ENCODE measurements at places on chromosomes 3 and 15.

DNA sequence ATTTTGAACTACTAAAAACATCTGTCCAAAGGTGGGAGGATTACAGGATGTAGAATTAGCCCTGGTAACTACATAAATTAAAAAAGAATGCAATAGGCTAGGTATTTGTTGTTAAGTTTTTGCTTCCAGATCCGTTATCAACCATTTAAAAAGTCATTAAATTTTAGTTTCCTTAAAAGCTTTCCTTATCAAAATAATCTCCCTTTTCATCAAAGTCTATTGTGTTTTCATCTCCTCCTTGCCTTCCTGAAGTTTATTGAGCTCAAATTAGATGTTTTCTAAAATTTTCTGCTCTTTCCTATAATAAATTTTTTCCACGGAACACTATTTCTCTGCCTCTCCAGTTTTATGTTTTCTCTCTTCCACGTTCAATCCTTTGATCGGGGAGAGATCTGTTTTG lies 108.6 kb downstream of the MEX3B start:
- DNase-seq: no peak

- no peak for DNase-seq
Observed at GRCh38 chr3:119628390-119628789, 30.7 kb downstream of the PLA1A start.

- DNase-seq: no peak
Observed at GRCh38 chr15:35663956-35664355, 118.0 kb upstream of the DPH6 start.

GRCh38 chr15:52180196-52180835 lies 10.9 kb downstream of the GNB5 start:
- DNase-seq: peak; percentile 29

- DNase-seq: no peak
Observed at GRCh38 chr3:158111861-158112260, 2.0 kb downstream of the RSRC1 start.

GRCh38 chr3:8301977-8302735 lies 199.5 kb upstream of the LMCD1 start:
- DNase-seq: no peak

DNA sequence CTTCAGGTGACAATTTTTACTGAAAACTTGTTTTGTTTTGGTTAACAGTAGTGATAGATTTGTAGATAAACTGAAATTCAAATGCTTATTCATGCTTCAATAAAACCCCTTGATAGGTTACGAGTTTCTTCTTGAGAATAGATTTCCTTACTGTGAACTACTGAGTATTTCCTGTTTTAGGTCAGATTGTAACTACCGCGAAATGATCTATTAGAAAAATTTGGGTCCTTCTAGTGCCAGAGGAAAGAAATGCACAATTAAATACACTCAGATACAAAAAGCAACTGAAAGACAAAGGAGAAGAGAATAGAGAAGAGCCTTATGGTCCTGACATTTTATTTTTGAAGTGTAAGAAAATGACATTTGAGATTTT lies 251.7 kb upstream of the TBL1XR1 start:
- DNase-seq: no peak

DNA sequence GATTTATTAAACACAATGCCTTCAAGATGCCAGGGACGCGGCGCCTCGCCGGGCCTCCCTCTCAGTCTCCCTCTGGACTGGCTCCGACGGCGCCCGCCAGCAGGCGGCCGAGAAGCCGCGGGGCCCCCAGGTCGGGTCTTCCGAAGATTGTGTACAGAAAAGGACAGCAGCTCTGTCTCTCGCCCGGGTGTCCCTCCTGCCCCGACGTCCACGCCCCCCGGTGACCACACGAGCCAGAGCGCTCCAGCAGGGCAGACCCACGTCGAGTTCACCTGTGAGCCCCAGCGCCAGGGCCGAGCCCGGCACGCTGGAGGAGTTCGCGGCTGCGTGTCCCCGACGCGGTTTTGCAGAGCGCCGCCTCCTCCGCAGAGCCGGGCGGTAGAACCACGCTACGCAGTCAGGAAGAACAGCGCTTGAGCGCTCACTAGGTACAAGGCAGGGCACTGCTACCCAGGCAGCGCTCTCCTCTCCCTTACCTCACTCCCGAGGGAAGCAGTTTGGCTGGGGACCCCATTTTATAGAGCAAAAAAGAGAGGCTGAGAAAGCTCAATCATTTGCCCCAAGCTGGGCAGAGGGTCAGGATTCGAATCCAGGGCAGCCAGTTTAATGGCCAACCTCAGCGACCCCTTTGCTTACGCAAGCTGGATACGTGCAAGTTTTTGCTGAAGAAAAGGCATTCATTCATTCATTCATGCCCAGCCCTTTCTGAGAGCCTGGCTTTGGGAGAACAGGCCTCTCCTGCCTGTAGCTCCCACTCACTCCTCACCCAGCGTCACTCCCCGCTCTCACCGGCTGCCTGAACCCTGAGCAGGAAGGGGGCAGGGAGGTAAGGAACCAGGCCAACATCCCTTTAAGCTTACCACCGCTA lies 3.0 kb upstream of the TLE3 start:
- peak; percentile 31 for DNase-seq

- DNase-seq: no peak
Observed at GRCh38 chr15:77029166-77030047, 34.5 kb downstream of the PSTPIP1 start.

Data from activated T-helper 1 cell treated with anti-CD3 and anti-CD28 coated beads, Interleukin-2, amount 50 U/mL, for 16 hours (primary cell).